ENCODE measurements at places on chromosomes 12 and 14.
A peak's percentile ranks its signal among the peaks of the same experiment; 100 is the strongest.

DNA sequence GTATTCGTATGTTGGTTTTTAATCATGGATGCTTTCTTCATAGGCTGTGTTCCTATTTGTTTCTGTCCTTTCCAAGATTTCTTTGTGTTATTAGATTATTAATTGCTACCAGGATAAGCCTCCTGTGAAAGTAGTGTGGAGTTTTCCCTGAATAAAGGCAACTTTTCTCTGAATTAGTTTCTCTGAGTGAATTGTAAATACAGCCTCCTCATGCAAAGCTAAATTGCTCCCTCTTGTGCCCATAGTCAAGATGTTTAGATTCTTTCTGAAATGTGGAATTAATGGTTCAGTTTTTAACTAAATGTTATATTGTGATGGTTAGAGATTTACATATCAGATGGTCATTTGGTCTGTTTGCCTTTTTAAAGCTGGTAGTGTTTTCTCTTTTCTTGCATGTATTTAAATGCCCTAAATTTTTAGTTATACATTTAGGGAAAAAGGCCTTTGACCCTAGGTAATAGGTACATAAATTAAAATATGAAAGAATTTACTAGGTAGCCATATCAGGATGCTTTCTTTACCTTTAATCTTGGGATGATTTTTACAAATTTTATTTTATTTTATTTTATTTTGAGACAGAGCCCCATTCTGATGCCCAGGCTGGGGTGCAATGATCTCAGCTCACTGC lies 8.9 kb downstream of the APAF1 start:
- no peak for DNase-seq

- peak; percentile 33 for DNase-seq
Measured at GRCh38 chr14:92425101-92425500, 88.5 kb upstream of the RIN3 start.

GRCh38 chr14:95935228-95935822 lies 58.7 kb downstream of the TUNAR start:
- no peak for DNase-seq

DNA sequence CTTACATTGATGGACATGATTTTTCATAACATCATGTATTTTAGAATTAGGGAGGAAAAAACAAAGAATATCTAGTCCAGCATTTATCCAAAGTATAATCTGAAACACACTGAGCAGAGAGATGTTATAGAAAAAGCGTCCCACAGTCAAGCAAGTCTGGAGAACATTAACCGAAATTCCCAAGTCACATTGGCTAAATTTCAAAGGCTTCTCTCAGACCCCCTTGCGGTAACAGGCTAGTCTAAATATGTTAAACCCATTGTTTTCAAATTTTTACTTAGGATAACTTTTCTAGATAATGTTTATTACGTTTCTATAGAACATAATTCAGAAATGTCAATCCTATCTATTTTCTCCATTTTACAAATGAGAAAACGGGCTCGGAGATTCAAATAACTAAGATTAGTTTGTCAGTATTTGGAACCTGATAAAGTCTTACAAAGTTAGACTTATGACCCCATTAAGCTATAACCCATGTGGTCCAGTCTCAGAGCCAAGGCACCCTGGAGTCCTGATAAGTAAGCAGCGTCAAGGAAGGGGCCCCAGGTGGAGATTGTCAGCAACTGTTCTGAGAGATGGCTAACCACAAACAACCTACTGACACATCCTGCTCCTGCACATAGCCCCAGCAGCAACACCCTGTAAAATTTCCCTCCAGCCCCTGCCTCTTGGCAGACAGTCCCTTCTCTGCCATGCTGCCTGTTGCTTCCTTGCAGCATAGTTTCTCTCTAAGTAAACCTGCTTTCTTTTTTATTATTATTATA lies 220.6 kb upstream of the TMEM260 start:
- DNase-seq: no peak

- no peak for DNase-seq
Measured at GRCh38 chr14:99538733-99539132, 57.5 kb downstream of the CCNK start.

DNA sequence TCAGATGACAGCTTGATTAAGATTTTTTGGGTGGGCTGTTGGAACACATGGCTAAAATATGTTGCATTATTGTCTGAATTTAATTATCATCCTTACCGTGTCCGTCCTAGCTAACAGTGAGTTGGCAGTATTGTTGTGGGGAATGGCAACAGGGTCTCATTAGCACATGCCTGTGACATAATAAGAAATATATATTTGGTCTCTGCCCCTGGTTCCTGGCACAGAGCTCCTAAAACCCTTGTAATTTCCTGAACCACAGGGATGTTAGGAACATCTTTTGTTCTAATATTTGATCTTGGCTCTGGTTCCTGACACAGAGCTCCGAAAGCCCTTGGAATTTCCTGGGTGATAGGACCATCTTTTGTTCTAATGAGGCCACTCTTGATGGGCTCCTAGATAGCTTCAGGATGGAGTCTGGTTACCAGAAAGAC lies 76.0 kb downstream of the SYNE2 start:
- DNase-seq: no peak

DNA sequence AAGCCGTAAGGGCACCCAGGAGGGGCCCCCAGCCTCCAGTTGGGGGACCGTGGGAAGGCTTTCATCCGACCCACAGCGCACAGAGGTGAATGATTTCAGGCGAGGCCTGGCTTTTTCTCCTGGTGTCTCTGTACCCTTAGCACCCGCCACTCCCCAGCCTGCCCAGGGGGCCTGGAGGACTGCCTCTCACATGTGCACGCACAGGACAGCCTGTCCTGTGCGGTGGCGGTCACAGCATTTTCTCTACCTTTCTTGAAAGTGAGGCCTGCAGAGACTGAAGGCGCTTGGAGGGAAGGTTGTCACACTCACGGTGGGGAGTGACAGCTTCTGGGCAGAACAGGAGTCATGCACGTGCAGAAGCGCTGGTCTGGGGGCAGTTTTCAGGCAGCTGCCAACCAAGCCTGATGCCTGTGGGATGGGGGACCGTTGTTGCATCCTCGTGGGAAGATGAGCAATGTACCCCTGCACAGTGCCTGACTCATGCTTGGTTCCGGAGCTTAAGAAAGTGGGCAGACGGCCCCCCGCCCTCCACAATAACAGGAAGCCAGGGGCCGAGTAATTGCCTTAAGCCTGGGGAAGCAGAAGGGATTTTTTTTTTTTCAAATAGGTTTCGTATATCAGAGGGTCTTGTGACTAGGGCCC lies 148.1 kb downstream of the TSPAN9 start:
- peak; percentile 58 for DNase-seq

DNA sequence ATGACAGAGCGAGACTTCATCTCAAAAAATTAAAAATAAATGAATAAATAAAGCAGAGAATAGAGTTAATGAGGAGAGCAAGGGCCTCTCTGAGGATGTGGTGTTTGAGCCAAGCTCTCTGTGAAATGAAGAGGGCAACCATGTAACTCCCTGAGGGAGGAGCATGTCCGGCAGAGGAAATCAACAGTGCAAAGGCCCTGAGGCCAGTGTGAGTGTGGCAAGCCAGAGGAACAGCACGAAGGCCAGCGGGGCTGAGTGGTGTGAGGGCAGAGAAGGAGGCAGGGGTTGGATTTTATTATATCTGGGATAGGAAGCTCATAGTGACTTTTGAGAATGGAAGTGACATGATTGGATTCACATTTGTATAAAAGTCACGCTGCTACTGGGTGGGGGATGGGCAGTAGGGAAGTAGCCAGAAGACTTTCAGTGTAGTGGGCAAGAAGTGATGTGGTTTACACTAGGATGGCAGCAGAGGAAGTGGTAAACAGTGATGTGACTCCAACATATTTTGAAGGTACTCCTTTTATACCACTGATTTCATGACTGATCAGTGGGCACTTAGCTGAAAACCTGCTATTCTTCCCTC lies 10.3 kb upstream of the LRP1-AS start:
- no peak for DNase-seq

DNA sequence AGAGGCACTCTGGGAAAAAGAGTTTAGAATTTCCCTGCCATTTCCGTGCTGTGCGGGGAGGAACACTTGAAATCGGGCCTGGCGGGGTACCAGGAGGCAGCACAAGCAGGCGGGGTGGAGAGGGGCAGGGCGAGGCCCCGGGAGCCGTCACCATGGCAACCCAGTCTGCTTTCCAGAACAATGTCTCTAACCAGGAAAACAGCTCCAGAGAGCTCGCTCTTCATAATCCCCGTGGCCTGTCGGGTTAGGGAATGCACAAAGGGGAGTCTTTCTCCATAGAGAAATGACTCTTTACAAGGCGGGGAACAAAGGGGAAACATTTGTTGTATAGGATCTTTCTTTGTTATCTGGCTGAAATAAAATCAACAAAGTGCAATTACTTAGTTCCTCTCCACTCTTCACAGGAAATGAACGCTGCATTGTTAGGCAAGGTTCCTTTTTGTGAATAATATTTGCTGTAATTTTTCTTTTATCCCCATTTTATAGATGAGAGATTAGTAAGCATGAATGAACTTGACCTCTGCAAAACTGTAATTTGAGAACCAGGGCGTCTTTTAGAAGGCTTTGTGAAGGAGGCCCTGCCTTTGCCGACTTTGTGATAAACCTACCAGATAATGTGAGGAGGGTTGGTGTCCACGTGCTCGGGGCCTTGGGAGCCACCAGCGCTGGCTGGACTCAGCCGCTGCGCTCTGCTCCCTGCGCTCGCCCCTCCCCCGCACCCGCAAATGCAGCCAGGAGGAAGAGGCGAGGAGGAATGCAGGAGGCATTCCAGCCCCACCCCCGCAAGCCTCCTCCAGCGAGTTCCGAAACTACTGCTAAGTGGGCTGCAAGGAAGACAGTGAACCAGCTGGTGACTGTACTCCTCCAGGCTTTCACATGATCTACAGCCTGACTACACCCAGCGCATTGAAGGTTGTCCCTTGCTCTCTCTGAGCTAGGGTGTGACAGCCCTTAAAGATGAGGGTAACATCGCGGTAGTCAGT lies 105.2 kb upstream of the ATF7IP start:
- DNase-seq: no peak

DNA sequence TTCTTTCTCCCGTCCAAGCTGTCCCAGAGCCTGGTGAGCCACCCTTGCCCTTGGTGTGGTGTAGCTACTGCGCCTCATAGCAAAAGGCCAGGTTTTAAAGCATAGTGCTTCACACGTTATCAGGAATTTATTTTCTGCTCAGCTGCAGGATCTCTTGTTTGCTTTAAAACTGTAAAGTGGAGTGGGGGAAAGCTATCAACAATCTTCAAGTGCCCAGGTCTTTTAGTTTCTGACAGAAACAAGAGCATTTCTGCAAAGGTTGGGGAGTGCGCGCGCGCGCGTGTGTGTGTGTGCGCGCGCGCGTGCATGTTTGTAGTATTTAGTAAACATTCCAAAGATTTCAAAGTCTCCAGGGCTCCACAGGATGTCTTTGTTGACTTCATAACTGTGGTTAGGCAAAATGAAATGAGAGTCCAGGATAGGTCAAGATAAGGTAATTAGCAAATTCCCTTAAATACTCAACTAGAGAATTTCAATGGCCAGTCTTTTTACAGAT lies 45.5 kb downstream of the EML1 start:
- no peak for DNase-seq

DNA sequence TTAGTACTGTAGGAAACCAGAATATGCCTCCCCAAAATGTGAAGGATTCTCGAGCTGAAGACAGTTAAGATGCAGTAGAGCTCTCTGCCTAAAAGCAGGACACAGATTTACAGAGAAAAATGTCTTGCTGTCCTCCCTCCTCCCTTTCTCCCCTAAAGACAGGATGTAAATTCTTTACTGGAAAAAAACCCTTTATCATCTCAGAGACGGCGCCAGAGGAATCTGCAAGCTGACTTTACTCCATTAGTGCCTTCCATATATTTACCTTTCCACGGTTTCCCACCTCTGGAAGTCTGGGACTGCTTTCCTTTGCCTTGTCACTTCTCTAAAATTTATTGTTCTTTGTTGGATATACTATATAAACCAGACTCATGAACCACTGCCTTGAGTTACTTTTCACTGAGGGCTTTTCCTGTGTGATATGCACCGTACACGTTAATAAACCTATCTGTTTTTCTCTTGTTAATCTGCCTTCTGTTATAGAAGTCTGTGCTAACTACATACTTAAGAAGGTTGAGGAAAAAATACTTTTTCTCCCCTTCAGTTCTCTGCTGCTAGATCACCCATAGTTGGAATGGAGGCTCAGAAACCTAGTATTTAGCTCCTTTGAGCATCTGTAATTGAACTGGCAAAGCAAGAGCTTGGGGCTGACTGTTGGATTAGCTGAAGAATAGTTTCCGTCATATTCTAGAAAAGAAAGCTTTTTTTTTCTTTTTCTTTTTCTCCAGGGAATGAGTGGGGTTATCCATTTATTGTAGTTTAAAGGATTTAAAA lies 99.9 kb downstream of the RAD51B start:
- no peak for DNase-seq

DNA sequence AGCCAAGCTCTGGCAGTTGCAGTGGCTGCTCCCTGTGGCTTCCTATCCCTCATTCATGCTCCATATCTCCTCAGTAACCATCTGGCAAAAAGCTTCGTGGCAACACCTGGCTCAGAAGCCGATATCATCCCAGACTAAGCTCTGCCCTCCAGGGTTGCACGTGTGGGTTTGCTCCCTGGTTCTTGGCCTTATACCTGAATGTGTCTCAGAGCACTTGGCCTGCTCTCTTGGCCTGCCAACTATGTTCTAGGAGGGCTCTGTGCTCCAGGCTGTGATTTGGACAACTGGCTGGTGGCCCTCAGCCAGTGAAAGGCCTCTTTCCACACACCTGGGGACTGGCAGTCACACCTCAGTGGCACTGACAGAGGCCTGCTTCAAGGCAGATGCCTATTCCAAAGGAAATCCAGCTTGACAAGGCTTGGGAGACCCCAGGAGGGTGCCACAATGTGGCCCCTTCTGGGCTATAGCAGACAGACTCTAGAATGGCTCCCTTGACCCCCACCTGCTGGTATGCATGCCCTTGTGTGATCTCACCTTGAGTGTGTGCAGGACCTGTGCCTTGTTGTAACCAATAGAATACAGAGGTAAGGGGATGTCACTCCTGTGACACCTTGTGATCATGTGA lies 10.5 kb downstream of the PLD4 start:
- DNase-seq: no peak

GRCh38 chr12:25056486-25057130 lies 107.7 kb upstream of the BCAT1 start:
- DNase-seq: no peak

DNA sequence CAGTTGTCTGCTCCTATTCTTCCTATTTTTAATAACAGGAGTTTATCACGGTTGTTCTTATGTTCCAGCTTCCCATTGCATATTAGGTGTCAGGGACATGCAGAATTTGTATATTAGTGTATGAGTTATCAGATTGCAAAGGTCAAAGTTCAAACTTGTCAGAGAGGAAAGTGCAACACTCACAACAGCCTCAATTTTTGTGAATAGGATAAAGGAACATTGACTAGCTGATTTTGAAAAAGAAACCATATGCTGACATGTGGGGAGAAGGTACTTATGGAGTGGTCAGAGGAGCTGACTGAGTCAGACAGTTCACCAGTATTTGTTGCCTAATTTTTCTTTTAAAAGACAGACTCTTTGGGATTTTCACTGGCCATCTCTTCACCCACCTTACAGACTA lies 222.1 kb downstream of the C12orf50 start:
- no peak for DNase-seq

Measured in H54 (cell line).